ENCODE measurements at places on chromosomes 2 and 18. TPM values are rescaled to one million over a fixed set of nuclear protein-coding genes. Genes with fewer than 3 reads are reported as not detected.

Gene FOXI3
- 0.21 TPM for polyA plus RNA-seq

- DNase-seq = no peak
Observed at GRCh38 chr18:47334966-47335365, 83.5 kb upstream of the SKOR2 start.

GRCh38 chr2:111116843-111117597 is 3.7 kb upstream of the BCL2L11 start:
- peak; percentile 78 for DNase-seq

- no peak for DNase-seq
Observed at GRCh38 chr2:205556841-205557539, 125.3 kb upstream of the NRP2 start.

DNA sequence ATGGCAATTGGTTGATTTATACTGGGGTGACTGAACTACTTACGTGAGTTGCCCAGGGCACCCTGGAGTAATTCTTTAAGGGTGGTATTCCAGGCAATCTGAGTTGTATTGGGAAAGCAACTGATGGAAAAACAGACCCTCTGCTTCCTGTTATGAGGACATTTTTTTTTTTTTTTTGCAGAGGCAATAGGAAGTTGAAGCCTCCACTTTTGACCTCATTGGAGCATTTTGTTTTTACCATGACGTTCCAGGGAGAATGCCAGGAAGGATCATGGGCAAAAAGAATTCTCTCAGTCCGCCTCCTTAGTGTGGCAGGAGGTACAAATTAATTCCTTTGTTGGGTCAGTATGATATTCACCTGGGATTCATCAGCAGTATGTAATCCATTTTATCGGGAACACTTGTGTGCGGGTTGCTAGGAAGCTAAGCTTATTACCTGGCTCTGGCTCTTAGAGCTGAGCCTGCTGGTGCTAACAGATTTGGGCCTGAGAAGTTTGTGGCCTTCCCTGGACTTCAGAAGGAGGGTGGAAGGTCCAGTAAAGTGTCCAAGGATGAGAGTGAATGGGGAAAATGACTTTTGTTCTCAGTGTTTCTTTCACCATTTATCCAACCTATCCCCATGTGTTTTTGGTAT is 272.9 kb upstream of the EPAS1 start:
- DNase-seq = no peak

DNA sequence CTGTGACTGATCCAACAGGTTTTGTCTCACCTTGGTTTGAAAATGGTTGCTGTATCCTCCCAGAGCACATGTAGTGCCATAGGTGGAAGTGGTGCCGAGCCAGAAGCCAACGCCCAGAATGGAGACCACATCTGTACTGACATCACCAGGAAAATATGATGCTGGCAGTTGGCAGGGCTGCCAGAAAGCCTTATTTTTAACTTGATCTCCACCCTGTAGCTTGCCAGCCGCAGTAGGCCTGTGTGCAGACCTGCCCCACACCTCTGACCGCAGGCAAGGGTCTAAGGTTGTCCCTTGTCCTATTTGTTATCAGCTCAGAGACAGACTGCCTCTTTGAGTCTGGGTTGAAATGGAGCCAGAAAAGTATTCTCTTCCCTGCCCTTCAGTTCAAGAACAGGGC is 123.5 kb upstream of the EML6 start:
- DNase-seq = no peak

- DNase-seq = no peak
Observed at GRCh38 chr2:76446872-76447271, 736.2 kb upstream of the GCFC2 start.

GRCh38 chr2:134574611-134575330 is 144.0 kb downstream of the TMEM163 start:
- no peak for DNase-seq

DNA sequence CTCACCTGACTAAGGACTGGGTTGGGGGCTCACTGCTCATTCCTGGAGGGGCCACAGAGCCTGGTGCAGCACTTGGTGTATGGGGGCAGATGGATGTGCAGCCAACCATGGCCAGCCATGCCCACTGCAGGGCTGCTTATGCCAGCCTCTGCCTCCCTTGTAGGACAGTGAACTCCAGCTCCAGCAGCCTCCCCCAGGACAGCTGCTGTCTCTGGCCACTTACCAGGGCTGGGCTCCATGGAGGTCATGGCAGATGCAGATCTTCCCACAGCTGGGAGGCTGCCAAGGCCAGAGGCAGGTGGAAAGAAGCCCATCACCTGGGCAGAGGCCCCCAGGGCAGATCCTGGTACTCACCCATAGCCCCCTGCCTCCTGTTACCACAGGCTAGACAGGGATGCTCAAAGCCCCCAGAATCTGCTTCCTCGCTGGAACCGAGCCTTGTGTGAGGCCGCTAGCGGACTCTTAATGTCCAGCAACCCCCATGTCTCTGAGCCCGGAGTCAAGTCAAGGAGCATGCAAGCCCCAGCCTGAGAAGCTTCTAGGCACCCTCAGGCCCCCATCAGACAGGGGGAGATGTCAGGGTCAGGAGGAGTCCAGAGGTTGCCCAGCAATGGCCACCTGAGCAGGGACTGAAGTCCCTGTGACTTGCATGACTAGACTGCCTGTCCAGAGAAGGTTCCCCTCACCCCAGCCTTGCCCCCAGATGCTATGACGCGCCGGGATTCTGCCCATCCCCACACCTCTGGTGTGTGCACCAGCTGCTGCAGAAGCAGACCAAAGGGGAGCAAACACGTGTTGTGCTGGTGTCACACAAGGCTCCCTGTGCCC is 123.6 kb downstream of the TWIST2 start:
- no peak for DNase-seq

GRCh38 chr2:202632682-202633290 is 2.0 kb upstream of the FAM117B start:
- no peak for DNase-seq

GRCh38 chr2:46942891-46943626 is 27.5 kb upstream of the MCFD2 start:
- DNase-seq = no peak

- no peak for DNase-seq
Observed at GRCh38 chr18:39191931-39192330, 1626.3 kb upstream of the CELF4 start.

DNA sequence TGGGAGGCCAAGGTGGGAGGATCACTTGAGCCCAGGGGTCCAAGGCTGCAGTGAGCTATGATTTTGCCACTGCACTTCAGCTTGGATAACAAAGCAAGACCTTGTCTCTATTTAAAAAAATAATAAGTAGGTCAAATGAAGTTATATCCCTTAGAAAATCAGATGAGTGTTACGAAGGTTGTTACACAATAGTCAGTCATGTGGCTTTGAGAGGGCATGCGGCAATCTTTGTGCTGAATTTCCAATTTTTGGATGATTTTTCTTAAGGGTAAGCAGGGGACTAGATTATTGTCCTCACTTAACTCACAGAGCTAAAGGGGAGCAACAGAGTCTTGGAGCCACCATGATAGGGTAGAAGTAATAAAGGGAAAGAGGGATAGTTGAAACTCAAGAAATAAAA is 71.8 kb downstream of the B3GNT2 start:
- no peak for DNase-seq

DNA sequence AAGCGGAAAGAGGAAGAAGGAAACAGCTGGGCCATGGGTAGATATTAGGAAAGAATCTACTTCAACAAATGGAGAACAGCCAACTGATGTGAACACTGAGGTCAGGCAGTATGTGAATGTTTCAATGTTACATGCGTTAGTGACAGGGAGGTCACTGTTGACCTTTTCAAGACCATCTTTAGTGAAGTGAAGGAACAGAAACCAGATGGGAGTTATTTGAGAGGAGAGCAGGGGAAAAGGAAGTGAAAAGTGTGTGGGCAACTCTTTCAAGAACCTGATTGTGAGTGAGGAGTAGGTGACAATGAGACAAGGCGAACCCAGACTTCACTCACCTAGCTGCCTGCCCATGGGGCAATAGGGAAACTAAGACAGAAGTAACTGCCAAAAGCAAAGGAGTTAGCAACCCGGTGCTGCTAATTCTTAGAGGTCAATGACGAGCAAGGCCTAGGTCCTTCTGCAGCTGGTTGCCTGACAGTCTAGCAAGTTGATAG is 67.0 kb downstream of the SP3 start:
- no peak for DNase-seq

- no peak for DNase-seq
Observed at GRCh38 chr2:219829667-219830352, 202.4 kb downstream of the SLC4A3 start.

DNA sequence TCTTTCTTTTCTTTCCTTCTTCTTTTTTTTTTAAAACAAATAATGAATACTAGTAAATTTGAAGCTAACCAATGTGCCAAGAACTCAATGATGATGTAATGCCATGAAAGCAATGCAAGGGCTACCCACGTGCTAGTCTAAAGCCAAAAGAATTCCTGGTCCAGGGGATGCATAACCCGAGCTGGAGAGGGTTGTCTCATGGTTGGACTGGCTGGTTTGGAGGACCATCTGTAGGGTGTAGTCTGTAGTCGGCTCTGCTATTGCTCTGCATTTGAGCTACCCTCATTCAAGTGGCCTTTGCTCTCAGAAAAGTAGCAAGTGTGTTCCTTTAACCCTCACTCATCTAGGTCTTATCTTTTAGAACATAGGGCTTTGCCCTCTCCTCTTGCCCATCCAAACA is 469.6 kb upstream of the CELF4 start:
- DNase-seq = no peak

DNA sequence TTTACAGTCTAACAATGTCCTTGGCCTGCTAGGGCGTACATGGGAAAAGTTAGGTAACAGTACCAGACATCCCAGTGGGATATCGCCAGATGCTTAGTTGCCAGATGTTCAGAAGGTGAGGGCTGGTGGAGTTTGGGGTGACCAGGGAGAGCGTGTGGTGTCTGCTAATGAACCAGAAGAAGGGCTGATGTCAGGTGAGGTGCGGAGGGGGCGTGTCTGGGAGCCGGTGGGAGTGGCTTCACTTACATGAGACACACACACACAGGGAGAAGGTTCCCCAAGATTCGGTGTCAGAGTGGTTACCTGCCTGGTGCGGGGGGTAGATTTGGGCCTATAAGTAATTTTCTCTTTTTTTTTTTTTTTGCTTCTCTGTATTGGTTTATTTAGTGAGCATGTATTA is 12.2 kb downstream of the RAB31 start:
- no peak for DNase-seq

DNA sequence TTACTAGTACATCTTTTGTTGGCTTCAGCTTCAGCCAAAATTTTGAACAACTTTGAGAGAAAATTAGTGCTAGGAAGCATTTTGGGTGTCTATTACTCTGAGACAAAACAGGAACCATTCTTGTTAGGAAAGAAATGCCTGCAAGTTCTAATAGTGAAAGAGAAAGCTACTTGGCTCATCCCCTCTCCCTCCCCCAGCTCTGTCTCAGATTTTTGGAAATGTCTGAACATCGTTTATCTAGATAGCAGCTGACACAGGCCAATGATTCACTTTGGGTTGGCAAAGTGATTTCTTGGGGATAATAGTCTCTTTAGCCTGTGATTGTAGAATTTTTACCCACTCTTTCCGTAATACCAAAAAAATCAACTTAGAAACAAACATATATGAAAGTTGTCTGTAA is 42.3 kb upstream of the PTPRM start:
- DNase-seq = no peak

DNA sequence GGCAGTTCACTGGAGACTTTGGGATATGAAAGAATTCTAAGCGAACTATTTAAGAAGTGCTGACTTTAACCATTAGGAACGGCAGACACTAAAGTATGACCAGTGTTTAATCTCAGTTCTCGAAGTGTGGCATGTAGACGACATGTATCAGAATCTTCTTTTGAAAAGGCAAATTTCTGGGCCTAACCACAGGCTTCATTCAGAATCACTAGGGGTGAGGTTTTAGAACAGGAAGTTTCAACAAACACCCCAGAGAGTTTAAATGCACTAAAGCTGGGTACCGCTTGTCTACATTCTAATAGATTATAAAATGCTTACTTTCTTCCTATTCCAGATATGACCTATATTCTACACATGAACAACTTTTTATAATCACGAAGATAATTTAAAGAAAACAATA is 180.3 kb downstream of the ANKRD44 start:
- no peak for DNase-seq

GRCh38 chr2:100888601-100889000 is 68.7 kb downstream of the NPAS2 start:
- DNase-seq = no peak

DNA sequence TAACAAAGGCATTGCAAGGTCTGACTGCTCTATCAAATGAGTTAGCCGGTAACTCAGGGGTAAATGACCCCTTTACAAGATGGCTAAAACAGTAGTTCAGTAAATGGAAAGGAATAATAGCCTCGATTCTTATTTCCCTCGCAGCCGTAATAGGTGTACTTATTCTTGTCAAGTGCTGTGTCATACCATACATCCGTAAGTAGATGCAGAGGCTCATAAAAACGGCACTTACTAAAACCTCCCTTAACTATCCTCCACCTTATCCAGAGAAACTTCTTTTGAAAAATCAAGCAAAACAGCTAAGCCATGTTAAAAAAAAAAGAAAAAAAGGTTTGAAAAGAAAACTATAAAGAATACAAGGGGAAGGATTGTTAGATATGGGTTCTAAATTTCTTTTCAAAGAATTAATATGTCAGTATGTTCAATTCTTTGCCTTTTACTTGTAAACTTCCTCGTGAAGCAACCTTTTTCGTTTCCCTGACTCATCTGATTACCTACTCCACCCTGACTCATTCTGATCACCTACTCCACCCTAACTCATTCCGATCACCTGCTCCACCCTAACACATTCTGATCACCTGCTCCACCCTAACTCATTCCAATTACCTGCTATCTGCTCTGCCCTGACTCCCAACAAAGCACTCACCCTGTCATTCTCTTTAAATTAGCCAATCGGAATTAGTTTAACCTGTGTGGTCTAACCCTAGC is 127.5 kb downstream of the SPAG16 start:
- no peak for DNase-seq

DNA sequence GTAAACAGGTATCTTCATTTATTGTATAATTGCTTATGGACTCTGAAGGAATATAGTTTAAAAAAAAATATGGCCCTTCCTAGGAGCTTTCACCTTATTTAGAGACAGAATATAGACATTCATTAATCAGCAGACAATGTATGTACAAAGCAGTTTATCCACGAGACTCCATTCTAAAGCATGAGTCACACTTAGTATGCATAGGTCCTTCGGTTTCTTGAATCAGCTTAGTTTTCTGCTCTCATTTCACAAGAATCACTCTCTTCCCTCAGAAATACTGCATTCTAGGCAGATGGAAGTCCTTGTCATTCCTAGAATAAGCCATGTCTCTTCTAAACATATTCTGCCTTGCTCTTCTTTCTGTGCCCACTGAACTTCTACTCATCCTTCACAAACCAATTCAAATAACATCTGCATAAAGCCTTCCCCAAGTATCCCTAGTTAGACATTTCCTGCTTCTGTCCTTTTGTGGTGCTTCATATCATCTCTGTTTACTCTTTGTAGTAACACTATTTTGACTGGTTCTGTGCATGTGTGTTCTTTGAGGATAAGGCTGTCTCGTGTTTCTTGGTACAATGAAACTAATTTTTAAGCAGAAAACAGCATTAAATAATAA is 84.5 kb downstream of the PTRHD1 start:
- DNase-seq = no peak
